ENCODE measurements at places on chromosomes 7 and 10.

DNA sequence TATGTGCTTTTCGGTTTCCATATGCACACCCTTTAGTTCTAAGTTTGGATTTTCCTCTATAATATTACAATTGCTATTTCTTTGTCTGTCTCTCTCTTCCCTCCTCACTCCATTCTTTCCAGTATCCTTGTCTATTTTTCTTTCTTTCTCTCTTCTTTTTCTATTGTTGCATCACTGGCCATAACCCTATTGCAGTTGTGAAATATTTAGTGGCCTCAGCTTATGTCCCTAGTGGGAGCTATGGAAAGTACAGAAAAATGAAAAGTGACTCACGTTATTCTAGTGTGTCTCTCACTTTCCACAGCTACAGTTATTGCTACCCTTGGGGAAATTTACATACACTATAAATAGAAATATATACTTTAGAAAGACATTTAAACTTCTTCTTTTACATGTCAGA is 59.1 kb downstream of the CNTNAP2 start:
- no peak for DNase-seq

DNA sequence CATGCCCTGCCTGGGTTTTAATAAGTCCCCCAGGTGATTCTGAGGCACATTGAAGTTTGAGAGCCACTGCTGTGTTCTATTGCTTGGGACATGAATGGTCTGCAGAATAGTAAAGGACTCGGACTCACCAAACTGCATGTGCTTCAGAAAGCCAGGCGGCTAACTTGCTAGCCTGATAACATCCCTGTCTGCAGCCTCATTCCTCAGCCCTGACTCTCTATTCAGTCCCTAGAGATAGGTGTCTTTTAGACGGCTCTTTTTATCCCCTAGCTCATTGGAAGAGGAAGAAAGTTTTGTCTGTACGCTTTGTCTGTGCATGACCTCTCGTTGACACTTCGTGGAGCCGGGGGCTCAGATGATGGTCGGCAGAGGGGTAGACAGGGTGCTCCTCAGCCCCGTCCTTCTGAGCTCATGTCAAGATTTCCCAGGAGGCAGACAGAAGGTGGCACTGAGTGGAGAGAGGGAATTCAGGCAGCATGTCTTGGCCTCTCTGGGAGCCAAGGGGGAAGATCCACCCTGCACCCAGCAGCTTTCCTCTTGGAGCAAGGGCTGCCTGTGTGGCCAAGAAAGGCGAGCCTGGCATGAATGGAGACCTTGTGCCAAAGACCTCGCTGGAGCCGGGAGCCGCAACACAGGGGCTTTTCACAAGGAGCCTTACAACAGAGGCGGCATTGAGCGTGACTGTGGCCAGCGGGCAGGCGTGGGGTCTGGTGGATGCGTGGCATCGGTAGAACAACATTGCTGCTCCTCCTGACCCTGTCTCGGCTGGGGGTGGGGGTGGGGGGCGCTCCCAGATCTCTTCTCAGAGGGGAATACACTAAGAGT is 51.1 kb upstream of the PODXL start:
- DNase-seq = no peak

GRCh38 chr7:82704121-82704520 is 260.5 kb upstream of the CACNA2D1 start:
- no peak for DNase-seq

GRCh38 chr7:17963281-17963680 is 23.0 kb upstream of the SNX13 start:
- no peak for DNase-seq

DNA sequence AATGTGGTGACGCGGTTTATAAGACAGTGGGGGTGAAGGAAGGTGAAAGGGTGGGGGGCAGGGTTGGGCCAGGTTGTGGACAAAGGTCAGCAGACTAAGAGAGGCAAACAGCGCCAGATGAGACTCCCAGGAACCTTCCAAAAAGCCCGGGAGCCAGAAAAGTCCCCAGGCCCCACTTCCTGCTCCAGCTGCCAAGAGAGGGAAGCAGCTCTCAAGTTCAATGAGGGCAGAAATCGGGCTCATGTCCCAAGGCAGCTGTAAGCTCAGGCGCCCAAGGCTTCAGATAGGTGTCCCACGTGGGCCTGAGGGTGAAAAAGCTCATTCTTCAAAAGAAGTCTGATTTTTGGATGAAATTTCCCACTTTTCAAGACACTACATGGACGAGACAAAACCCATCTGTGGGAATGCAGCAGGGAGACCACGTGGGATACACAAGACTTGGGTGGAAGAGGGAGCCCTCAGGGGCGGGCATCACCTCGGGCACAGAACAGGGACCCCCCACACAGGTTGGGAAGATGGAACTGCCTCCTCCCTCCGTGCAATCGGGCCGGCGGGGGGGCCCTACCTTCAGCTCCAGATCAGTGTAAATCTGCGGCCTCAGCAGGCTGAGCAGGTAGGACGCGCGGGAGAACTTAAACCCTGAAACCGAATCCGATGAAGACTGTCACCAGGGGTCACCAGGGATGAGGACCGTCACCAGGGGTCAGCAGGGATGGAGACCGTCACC is 7.8 kb downstream of the PYROXD2 start:
- DNase-seq = no peak

DNA sequence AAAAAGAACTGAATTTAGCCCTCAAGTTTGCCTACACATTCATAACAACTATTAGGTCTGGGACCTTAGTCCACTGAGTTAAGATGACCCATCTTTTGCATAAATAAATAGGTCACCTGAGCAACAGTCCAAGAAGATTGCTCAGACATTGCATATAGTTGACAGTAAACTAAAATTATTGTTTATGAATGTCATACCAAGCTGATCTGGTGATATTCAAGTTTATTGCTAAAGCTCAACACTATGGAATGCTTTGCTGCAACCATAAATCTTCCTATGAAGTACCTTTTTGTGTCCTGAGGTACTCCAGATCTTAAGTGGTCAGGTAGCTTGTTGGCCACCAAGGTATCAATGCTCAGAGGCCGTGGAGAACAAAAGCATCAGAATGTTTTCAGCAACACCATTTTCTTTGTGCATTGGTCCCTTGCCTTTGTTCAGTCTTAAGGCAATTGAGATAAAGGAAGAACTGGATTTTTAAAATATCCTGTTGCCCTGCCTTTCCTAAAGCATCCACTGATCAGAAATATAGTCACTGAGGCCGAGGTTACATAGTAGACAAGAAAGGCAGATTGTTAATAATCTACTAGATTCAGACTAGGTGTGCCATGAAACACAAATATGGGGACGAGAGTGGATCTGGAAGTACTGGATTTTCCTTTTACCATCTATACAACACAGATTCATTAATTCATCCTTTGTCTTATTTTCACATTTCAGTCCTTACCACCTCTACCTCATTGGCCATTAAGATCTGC is 321.3 kb downstream of the PTEN start:
- no peak for DNase-seq

DNA sequence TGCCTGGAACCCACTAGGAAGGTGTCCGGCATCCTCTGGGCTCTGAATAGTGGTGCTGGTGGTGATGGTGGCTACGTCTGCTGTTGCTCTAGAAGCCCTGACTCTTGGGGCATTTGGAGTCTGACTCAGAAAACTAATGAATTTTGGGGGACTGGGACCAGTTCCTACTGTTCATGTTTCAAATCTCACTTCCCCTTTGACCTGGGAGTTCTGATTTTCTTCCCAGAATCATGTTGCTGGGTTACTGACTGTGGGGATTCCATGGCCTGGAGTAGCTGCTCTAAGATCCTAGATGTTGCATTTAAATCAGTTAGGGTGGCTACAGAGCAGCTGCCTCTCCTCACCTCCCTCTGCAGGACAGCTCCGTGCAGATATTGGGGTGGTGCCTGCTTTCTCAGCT is 3.2 kb downstream of the TSPAN33 start:
- DNase-seq = no peak

- DNase-seq = peak; percentile 37
Observed at GRCh38 chr7:114405427-114405826, 9.2 kb upstream of the FOXP2 start.

- DNase-seq = no peak
Observed at GRCh38 chr10:17671307-17671706, 27.4 kb downstream of the STAM start.

GRCh38 chr7:70776627-70777101 is 355.3 kb upstream of the GALNT17 start:
- no peak for DNase-seq

DNA sequence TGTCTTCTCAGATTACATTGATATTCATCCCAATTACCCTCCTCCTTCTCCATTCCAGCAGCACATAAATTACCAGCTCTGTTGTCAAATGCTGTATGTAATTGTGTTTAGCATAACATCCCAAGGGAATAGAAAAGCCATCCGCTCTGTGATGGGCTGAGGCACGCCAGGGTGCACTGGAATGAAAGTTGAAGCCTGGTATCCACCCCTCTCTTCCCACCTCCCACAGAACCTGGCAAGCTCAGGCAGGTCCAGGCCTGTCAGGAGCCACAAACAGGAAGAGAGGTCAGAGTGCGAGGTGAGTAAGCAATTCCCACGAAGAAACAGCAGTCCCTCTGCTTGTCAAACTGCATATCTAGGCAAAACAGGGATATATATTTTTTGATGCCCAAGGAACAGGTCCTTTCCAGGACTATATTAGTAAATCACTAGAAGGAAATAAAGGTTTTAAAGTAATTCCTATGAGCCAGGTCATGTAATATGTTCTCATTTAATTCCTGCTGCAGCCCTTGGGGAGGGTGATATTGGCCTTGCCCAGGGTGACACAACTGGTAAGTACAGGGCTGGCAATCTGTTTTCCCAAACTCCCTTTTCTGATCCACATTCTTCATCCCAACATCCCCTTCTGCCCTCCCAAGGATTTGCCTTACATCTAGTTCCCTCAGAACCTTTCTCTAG is 155.6 kb upstream of the GHITM start:
- no peak for DNase-seq

DNA sequence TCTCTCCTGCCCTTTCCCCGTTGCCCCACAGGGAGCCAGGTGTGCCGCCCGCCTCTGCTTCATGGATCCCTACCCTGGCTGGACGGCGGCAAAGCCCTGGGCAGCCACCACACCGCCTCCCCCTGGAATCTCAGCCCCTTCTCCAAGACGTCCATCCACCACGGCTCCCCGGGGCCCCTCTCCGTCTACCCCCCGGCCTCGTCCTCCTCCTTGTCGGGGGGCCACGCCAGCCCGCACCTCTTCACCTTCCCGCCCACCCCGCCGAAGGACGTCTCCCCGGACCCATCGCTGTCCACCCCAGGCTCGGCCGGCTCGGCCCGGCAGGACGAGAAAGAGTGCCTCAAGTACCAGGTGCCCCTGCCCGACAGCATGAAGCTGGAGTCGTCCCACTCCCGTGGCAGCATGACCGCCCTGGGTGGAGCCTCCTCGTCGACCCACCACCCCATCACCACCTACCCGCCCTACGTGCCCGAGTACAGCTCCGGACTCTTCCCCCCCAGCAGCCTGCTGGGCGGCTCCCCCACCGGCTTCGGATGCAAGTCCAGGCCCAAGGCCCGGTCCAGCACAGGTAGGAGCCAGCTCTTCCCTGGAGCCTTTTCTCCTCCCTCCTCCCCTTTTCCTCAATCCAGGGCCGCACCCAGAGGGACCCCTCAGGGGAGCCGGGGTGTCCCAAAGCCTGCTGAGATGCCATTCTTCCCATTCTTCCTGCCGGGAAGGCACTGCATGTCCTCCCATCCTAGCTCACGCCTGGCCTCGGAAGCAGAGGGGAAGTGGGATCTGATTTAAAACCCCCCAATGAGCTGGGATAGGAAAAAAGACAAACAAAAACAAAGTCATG is 4.0 kb downstream of the GATA3 start:
- no peak for DNase-seq

GRCh38 chr7:2104107-2104710 is 128.5 kb downstream of the MAD1L1 start:
- peak; percentile 96 for DNase-seq

- DNase-seq = no peak
Observed at GRCh38 chr7:66355756-66356155, 150.6 kb downstream of the TPST1 start.

DNA sequence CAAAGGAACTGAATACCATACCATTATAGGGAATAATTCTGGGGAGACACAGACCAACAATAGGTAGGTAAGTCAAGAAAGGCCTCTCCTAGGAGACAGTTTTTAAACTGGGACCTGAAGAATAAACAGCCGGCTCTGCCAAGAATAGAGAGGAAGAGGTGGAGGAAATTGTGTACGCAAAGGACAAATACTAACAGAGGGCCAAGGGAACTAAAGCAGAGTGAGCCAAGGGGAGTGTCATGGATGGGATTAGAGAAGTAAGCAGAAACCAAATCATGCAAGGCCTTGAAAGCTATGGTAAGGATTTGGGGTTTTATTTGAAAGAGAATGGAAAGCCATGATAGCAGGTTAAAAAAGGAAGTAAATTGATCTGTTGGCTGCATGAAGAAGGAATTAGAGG is 18.1 kb upstream of the ITGB8 start:
- no peak for DNase-seq

DNA sequence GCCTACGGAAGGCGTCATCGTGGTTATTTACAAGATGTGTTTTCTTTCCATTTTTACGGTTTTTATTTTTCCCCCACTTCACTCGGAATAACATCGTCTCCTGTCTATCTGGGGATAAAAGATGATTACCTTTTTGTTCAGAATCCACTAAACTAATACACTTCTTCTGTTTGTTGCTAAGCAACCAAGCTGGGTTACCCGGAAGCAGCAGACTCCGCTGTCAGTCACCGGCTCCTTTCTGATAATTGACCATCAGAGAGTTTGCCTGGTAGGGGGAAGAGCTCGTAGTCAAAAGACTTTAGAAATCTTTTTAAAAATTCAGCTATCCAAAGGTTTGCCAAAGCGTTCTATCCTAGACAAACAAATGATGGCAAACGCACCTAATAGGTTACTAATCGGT is 75.0 kb upstream of the SFMBT2 start:
- DNase-seq = no peak

- DNase-seq = no peak
Observed at GRCh38 chr10:95560278-95561176, 644 bp downstream of the SORBS1 start.

GRCh38 chr10:10247585-10247984 is 770.1 kb upstream of the CELF2 start:
- no peak for DNase-seq

DNA sequence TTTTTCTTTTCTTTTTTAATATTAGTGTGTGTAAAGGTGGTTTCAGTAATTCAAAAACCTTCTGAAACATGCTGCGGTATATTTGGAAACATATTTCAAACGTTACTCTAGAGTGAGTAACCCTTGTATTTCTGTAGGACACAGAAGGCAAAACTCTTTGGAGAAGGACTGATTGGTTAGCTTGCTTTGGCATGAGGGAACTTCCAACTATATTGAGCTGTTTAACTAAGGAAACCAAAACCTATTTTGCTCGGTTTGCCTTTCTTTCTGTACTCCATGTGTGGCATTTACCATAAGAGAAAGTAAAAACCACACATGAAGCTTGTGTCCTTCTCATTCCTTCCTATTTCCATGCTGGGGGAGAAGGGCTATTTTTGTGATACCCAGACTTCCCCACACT is 149.8 kb downstream of the DYNC1I1 start:
- DNase-seq = no peak

DNA sequence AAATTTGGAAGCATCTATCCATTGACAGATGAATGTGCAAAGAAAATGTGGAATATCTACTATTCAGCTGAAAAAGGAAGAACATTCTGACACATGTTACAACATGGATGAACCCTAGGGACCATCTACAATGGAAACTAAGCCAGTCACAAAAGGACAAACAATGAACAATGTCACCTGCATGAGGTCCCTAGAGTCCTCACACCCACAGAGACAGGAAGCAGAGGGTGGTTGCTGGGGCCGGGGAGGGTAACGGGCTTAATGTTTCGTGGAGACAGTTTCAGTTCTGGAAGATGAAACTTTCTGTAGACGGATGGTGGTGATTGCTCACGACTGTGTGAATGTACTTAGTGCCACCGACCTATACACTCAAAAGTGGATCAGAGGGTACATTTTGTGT is 282.9 kb downstream of the ADARB2 start:
- no peak for DNase-seq

- no peak for DNase-seq
Observed at GRCh38 chr7:92133133-92133736, 1.0 kb downstream of the CYP51A1 start.

Data from NCI-H226 (cell line).